ENCODE measurements at places on chromosomes 13 and 19.
A peak's percentile ranks its signal among the peaks of the same experiment; 100 is the strongest.

DNA sequence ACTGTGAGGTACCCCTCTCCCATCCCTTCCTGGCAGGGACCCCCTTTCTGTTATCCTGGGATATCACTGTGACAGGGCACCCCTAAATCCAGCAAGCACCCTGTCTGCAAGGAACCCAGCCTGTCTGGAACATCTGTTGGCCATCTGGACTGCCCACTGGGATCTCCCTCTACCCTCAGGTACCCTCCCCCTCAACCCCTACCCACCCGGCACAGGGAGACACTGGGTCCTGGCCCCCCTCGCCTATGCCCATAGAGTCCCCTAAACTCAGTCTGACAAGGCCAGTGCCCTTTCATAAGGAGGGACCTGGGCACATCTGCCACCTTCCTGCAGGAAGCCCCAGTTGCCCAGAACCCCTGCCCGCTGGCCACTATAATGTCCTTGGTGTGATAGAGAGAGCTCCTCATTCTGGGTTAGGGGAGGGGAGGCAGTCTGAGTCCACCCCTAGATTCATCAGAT, 2.8 kb upstream of the SLC27A5 start:
- DNase-seq, result no peak

DNA sequence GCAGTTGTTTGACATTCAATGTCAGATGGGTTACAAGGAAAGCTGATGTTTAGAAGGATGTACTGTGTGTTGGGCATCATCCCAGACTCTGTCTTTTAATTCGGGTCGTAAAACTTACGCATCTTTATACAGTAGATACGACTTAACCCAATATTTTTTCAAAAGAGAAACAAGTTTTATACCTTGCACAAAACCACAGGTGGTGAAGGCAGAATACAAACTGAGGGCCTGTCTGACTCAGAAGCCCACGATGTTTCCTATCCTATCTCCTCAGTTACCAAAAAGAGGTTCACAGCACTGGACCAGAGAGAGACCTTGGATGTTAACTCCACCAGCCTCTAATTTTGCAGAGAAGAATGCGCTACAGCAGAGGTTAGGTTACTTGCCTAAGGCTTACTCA, 477.0 kb downstream of the FOXO1 start:
- DNase-seq, result no peak

DNA sequence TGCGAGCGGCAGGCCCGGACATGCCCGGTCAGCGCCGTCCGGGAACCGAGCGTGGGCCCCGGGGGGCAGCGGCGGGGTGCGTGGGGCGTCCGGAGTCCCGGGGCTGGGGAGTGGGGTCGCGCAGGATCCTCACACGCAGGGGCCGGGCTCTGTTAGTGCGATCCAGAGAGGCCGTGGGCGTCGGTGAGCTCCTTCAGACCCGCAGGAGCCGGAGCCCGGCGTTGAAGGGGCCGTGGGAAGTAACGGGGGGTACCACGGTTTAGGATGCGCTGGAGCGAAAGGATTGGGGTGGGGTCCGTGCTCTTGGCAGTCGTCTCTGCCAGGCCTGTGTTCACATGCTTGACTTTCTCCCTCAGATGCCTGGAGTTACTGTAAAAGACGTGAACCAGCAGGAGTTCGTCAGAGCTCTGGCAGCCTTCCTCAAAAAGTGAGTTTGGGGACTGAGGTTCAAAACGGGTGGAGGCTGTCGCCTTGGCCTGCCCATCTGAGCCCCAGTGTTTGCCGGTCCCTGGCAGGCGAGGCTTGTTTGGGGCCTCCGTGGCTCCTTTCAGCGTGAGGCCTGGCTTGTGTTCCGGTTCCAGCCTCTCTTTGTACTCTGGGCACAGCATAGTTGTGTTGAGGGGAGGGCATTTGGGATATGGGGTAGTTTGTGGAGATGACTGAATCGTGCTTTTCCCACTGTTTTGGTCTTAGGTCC, 512 bp downstream of the RPS19 start:
- peak; percentile 53 for DNase-seq

DNA sequence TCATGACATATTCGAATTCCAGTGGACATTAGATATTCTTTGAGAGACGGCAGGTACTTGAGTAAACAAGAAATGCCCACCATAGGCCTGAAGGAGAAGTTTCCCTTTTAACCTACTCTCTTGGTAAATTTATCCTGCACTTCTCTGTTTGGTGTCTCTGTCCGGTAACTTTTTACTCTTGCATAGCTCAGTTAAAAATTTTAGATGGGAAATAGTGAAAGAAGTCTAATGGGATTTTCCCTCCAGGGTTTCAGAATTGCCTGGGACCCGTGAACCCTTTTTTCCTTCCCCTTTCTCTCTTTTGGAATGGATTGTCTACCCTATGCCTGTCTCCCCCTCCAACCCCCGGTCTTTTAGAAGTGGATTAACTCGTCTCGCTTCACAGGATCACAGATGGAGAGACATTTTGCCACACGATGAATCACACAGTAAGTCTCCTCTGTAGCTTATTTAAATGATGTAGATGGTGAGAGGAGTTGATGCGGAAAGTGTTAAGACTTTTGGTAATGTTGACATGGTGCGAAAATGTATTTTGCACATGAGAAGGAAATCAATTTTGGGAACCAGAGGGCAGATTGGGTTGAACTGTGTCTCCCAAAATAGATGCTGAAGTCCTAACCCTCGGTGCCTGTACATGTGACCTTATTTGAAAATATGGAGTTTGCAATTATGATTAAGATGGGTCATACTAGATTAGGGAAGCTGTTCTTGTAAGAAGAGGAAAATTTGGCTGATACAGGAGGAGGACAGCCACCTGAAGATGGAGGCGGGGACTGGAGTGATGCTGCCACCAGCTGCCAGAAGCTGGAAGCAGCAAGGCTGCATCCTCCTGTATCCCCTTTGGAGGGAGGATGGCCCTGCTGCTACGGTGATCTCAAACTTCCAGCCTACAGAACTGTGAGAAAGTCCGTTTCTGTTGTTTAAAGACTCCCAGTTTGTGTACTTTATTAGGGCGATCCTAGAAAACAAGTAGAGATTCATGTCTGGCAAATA, 711 bp upstream of the MIPEP start:
- peak; percentile 44 for DNase-seq

DNA sequence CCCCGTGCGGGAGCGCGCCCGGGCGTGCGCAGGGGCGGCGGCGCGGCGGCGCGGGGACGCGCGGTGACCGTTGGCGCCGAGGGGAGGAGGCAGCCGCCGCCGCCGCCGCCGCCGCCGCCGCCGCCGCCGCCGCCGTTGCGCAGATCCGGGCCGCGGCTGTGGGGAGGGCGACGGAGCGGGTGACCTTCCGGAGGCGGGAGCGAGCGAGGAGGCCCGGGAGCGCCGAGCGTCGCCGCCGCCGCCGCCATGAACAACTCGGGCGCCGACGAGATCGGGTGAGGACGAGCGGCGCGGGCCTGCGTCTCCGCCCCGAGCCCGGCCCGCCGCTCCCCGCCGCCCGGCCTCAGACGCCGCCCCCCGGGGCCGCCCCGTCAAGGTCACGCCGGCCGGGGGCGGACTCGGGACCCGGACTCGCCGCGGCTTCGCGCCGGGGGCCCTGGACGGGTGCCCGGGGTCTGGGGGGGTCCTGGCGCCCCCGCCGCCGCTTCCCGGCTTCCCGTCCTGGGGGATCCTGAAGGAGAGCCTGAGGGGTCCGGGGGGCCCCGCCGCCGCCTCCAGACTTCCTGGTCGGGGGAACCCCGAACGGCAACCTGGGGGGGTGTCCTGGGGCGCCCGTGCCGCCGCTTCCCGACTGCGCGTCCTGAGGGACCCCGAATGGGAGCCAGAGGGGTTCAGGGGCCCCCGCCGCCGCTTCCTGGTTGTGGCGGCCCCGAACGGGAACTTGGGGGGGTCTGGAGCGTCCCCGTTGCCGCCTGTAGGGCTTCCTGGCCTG, at the start of gene DAZAP1:
Gene DAZAP1 (plus strand): TSS at position 59 of the 772 bp plus-strand sequence. CDS start 188 bp downstream, at position 247.
- DNase-seq, result no peak

DNA sequence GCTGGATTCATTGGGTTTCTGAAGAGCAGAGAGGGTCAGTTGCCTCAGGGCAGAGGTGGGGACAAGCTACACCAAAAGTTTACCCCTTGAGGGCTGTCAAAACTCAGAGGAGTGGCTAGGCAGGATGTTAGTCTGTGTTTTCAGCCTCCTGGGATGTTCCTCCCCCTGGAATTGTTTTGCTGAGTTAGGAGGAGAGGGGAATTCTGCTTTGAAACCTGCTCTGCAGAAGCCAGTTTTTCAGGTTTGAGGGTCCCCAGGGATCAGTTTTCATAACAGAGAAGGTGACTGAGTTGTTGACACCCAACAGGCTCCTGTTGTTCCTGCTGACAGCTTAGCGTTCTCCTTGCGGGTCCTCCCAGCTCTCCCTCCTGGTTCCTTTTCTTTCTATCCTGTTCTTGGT, 121.9 kb upstream of the TMTC4 start:
- DNase-seq, result no peak

- no peak for DNase-seq
These were observed 259.9 kb upstream of the SOX21 start for GRCh38 chr13:94972262-94972661.

- DNase-seq, result no peak
These were observed 12.6 kb downstream of the ZSCAN5A start for GRCh38 chr19:56301886-56302620.

GRCh38 chr13:67076378-67076777, 153.8 kb downstream of the PCDH9 start:
- no peak for DNase-seq

GRCh38 chr19:48726556-48726955, 7.0 kb upstream of the MAMSTR start:
- DNase-seq, result no peak

DNA sequence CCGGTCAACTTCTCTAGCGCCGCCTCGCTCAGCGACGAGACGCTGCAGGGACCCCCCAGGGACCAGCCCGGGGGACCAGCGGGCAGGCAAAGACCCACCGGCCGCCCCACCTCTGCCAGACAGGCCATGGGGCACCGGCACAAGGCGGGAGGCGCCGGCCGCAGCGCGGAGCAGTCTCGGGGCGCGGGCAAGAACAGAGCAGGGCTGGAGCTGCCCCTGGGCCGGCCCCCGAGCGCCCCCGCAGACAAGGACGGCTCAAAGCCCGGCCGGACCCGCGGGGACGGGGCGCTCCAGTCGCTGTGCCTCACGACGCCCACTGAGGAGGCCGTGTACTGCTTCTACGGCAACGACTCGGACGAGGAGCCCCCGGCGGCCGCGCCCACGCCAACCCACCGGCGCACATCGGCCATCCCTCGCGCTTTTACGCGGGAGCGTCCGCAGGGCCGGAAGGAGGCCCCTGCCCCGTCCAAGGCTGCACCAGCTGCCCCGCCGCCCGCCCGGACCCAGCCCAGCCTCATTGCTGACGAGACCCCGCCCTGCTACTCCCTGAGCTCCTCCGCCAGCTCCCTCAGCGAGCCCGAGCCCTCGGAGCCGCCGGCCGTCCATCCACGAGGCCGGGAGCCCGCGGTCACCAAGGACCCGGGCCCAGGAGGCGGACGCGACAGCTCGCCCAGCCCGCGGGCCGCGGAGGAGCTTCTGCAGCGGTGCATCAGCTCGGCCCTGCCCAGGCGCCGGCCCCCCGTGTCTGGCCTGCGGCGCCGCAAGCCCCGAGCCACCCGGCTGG, 11.3 kb downstream of the C19orf25 start:
- DNase-seq, result peak; percentile 75

GRCh38 chr19:33960566-33960965, 163.9 kb downstream of the KCTD15 start:
- DNase-seq, result peak; percentile 17

DNA sequence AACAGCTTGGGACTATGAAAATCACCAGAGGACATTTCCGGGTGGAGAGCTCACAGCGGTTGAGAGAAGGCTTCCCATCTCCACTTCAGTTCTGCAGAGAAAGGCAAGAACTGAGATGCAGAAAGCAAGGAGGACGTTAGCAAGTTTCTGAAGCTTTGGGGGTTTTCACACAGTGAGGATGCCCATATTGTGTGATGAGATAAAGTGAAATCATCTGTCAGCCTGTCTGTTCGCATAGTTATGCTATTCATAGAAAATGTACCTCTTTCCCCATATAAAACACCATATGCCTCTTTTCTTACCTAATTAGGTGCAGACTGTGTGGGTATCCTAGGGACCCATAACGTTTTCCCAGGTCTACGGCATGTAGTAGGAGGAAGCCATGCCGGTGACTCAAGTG, 27.5 kb downstream of the ZIC5 start:
- DNase-seq, result no peak

DNA sequence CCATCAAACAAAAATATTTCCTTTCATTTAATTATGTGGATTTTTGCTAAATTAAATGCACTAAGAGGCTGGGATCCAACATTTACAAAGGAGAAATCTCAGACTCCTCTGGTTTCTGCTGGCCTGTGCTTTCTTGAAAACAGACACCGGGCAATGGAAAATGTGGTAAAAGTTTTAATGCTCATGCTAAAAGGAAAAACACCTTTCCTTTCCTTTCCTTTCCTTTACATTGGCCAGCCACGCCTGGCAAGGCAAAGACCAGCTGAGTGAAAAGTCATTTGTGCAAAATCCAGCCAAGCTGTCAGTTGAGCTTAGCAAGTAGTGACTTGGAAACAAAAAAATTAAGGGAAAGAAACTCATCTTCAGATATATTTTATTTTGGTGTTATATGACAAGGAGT, 240.3 kb downstream of the LACC1 start:
- DNase-seq, result no peak

DNA sequence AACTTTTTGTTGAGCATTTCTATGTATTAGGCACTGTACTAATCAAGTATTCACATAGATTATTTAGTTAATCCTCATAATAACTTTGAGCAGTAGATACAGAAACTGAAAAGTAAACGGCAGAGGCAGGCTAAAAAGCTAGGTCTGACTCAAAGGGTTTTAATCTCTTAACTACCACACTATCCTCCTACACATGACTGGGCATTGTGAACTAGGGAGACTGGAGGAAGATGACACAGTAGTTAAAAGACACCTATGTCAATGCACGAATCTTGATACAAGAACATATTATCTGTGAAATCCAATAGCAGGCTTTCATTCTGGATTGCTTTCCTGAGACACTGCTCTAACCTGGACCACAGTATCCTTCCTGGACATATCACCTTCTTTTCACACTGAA, 36.3 kb downstream of the MICU2 start:
- no peak for DNase-seq

DNA sequence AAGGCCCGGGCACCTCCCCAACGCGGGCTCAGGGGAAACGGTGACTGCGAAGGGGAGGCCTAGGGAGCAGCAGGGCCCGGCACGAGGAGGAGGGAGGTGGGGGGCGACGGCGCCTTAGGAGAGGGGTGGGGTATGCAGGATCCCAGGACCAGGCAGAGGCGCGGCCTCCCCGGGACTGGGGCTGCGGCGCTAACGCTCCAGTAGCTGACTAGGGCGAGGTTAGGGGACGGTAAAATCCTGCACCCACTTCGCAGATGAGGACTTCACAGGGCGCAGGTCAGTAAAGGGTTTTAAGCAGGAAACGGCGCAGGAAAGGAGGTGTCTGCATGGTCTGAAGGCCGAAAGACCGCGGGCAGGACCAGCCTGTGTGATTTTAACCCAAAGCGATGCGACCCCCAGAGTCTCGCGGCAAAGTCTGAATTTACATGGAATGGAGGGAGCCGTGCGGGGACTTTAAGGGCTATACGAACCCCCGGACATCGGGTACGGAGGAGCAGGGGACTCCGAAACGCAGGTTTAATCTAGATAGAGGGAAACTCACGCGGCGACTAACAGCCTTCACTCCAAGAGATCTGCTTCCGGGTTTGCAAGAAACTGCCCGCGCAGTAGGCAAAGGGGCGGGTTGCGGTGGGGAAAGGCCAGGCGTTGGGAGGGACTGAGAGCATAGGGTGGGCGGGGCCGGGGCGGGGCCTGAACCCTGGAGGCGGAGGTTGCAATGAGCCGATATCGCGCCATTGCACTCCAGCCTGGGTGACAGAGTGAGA, at the start of gene ZNF665:
Gene ZNF665 (minus strand): TSS at position 588 of the 764 bp plus-strand sequence. CDS start 10,460 bp downstream, outside the sequence.
- peak; percentile 95 for DNase-seq

- DNase-seq, result no peak
These were observed 64.8 kb downstream of the MLLT1 start for GRCh38 chr19:6214881-6215541.

- DNase-seq, result peak; percentile 13
These were observed 1467.8 kb downstream of the UQCRFS1 start for GRCh38 chr19:27744926-27745768.

- no peak for DNase-seq
These were observed 30.4 kb downstream of the COMP start for GRCh38 chr19:18760440-18761383.
